NCI-H1436 (cell line): ENCODE measurements at places on chromosomes 16 and 17.

DNA sequence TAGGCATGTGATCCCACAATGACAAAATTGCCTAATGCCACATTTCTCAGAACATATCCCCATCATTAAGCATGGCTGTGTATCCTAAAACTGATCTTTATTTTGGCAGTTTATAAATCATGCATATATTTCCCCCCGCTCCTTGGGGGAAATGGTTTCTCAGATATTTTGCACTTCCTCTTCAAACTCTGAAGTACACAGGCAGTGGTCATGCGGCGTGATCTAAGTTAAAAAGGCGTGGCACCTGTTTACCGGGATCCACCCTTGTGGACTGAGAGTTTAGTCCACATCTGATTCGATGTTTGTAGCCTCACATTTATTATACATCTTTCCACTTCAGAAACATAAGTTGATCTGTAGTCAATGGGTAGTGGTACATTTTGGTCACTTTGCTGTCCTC is 51.4 kb downstream of the USP10 start:
- DNase-seq, result no peak

GRCh38 chr16:4321286-4322120 is 5.6 kb downstream of the GLIS2 start:
- DNase-seq, result no peak

DNA sequence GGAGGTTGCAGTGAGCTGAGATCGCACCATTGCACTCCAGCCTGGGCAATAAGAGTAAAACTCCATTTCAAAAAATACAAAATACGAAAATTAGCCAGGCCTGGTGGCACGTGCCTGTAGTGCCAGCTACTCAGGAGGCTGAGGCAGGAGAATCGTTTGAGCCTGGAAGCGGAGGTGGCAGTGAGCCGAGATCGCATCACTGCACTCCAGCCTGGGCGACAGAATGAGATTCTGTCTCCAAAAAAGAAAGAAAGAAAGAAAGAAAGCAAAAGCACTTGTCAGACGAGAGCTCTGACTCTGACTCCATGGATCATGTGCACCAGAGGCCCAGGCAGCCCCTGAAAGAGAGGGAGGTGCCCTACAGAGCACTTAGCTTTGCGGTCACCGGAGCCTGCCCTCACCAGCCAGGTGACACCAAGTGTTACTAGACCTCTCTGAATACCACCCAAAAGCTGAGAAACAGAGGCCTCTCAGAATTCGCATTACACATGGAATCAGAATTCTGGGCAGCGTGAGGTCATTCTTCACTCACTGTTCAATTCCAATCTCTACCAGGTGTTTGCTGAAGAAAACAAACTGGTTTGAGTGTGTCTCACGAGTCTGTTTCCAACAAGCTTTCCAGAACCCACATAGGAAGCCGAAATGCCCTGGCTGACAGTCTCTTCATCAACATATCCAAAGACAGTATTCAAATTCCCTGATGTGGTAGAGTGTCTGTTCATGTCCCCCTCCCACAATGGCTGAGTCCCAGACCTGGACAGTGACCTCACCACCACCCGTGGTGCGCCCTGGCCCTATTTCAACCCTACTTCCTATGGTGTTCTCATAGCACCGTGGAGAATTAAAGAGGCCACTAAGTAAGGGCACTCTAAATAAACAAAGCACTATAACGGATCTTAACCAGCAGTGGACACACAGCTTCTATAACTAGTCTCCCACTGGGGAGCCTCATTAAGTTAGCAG is 1.5 kb downstream of the FLCN start:
- DNase-seq, result no peak

DNA sequence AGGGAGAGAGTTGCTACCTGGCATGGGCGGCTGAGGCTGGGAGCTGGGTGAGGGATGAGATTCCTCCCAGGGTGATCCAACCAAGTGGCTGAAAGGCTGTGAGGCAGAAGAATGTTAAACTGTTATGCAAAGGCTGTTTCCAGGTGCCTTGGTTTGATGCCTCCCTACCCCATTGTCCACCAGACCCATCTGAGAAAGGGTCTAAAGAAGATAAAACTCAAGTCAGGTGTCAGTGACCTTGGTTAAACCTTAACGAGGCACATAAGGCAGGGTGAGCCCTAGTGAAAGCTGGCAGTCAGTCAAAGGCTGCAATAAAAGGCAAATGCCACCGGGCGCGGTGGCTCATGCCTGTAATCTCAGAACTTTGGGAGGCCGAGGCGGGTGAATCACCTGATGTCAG is 23.8 kb downstream of the LDHD start:
- no peak for DNase-seq

GRCh38 chr16:79528338-79528737 is 72.2 kb downstream of the MAF start:
- no peak for DNase-seq

- DNase-seq, result no peak
Measured at GRCh38 chr16:11088074-11088730, 143.8 kb downstream of the CLEC16A start.

DNA sequence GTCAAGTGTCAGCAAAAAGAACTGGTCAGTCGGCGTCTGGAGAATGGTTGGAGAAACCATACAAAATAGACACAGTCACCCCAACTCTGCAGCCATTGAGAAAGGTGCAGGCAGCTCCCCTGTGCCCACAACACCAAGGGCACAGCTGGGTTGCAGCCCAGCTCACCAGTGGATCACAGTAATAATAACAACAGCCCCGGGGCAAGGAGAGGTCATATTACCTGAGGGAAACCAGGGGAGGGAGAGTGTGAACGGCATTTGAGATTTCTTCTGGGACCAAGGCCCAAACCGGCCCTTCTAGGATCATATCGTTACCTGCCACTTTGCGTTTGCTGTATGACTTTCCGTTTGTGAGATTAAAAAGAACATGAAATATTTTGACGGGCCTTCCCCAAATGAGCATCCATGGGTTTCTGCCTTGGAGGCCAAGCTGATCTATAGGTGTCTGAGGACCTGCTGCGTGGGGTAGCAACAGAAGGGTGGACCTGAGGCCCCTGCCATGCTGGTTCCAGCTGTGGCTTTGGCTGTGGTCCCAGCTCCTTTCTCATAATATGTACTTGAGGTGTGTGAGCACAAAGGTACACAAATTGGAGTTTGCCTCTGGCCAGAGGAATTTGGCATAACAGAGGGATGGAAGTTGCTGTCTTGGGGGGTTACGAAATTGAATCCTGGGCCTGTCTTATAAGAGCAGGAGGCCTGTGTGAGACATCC is 154.6 kb downstream of the CMIP start:
- DNase-seq, result no peak

DNA sequence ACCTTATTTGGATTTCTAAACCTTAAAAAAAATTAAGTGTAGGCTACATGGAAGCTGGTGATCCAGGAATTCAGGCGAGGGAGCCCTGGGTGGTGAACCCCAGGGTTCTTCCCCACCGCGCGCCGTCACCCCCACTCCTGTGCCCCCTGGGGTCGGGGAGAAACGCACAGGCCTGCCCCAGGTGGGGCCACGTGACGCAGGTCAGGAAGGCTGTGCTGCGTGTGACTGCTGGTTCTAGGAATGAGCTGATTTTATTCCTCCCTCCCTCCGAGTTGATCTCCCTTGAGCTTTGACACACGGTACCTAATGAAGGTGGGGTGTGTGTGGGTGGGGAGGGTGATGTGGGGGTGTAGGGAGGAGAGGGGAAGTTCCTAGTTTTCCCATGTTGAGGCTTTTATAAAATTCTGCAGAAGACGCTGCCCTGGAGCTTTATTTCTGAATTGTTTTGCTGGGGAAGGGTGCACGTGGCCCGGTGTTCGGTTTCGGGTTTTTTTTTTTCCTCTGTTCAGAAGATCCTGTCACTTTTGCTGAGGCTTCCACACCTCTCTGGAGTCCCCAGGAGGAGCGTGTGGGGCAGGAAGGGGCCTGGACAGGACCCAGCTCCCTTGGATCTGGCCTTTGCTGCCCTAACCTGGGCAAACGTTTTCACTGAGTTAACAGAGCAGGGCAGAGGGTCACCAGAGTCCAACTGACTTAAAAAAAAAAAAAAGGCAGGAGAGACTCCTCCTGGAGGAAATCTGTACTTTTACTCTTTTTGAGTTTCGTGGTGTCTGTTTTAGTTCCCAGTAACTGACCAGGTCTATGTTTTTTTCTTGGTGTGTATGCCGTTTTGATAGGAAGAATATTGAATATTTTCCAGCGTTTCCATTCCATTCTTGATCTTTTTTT is 55.8 kb upstream of the GSE1 start:
- DNase-seq, result no peak

DNA sequence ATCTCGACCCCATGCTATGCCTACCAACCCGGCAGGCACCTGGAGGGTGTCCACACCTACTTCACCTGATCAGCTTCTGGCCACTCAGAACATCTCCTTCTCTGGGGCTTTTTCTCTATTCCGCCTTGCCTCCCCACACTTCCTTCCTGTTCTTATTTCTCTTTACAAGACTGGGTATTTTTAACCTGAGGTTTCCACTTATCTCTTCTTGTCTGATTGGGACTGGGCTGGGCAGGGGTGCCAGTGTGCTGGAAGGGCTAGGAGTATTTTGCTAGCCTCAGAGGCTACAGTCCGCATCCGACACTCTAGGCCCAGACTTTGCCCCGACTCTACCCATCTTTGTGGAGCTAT is 26.2 kb upstream of the ZNF652 start:
- DNase-seq, result no peak
